ENCODE measurements at places on chromosomes 1 and 21.

GRCh38 chr1:183043872-183044854 lies 20.9 kb downstream of the LAMC1 start:
- DNase-seq: no peak

DNA sequence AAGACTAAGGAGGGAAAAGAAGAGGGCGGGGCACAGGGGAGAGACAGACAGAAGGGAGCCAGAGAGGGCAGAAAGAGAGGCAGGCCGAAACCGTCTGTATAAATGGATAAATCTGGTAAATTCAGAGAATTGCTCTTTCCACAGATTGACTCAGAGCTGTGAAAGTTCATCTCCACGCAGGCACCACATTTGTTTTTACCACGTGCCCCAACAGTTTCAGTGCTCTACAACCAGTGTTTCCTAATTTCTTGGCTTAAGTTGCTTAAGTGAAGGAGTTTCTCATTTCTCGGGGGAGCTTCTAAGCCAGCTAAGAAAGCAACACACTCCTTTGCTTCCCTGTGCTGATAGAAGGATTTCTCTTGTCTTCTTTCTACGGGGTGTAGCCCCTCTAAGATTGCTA lies 87.1 kb downstream of the ENAH start:
- no peak for DNase-seq

GRCh38 chr1:229803626-229804217 lies 177.7 kb downstream of the URB2 start:
- no peak for DNase-seq

GRCh38 chr1:39791838-39792237 lies 3.2 kb upstream of the BMP8B start:
- DNase-seq: no peak

DNA sequence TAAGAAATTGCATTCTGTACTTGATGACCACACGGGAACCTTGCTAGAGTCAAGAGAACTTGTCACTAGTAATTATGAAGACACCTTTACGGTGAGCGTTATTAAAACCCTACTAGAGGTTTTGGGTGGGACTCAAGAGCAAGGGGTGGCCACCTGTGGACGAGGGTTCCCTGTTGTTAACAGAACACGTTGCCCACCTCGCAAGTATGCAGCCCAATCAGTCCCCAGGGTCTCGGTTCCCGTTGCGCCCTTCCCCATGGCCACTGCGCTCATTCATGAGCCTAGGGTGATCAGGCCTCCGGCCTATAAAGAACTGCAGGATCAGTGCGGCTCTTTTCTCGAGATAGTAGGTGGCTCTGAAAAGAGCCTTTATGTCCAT lies 30.2 kb upstream of the RNF187 start:
- no peak for DNase-seq

- no peak for DNase-seq
These were observed 50.2 kb upstream of the VTCN1 start for GRCh38 chr1:117260761-117261423.

DNA sequence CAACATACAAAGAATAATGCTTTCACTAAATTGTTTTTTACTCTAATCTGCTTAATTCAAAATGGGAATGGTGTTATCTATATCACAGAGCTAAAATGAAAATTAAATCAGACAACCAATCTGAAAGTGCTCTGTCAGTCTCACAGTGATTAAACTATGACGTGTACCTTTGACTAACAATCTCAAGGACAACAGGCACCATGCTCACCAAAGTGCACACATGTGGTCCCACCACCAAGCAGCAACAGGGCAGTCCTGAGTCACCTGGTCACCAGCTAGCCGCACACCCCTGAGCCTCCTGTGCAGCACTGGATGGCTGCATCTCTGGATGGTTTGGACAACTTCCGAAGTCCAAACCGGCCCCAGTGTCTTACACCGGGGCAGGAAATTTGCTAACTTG lies 54.5 kb upstream of the NADK start:
- DNase-seq: no peak

DNA sequence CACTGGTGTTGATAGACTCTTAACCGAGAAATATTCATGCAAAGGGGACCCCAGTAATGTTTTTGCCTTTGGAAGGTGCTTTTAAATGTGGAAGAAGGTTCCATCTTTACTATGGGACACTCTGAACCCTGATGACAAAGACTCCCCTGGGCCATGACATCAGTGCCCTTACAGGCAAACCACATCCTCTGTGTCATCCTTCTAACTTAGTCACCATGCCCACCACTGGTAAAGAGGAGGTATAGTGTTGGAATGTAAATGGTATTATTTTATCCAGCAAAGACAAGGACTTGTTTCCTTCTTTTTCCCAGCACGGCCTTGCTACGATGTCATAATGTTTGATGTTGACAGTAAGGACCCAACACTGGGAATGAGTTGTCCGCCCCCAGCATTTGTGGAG lies 12.6 kb downstream of the METTL13 start:
- peak; percentile 61 for DNase-seq

GRCh38 chr1:238892612-238893011 lies 493.8 kb upstream of the CHRM3 start:
- DNase-seq: no peak

GRCh38 chr1:85606414-85606800 lies 25.8 kb downstream of the CCN1 start:
- DNase-seq: no peak

DNA sequence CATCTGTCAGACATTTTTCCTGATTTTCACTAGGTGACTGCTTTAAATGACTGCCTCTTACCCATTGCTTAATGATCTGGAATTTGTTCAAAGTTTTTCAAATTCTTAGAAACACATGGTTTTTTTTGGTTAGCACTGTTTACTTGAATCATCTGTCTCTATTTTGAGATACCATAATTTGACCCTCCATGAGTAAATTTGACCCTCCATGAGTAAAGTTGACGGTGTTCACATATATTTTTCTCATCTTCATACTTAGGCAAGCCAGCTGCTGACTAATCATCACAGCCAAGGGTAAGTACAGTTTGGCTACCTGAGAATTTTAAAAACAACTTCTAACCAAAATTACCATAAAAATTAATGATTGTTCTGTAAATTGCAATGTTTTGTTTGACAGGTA lies 586.5 kb downstream of the PTBP2 start:
- no peak for DNase-seq

- peak; percentile 71 for DNase-seq
These were observed 10.8 kb upstream of the DUSP12 start for GRCh38 chr1:161738627-161739287.

DNA sequence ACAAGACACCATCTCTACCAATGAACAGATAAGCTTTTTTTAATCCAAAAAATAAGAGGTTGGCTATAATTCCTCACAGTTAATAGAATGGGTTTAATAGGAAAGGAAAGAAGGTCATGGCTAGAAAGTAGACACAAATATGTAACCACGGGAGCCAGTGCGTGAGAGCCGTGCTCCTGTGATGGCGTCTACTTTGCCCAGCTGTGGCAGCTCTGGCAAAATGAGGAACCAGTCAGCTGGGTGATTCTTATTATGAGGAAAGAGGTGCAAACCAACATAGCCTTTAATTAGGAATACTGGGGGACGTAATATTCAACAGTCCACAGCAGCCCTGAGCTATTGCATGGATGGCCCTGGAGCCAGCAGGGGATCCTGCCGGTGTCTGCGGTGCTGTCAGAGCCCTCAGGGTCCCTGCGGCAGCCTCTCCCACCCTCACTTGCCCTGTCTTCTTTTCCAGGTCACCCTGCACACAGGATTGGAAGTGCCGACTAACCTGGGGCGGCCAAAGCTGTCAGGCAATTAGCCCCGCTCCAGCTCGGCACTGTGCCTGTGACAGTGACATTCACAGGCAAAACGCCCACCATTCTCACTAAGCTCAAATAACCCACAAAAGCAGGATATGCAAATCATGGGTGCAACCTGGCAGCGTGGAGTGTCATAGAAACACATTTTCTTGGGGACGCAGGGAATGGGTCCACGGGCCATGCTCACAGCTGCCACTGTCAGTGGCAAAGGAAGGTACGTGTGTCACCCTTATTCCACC lies 25.9 kb upstream of the GNPAT start:
- DNase-seq: peak; percentile 28

DNA sequence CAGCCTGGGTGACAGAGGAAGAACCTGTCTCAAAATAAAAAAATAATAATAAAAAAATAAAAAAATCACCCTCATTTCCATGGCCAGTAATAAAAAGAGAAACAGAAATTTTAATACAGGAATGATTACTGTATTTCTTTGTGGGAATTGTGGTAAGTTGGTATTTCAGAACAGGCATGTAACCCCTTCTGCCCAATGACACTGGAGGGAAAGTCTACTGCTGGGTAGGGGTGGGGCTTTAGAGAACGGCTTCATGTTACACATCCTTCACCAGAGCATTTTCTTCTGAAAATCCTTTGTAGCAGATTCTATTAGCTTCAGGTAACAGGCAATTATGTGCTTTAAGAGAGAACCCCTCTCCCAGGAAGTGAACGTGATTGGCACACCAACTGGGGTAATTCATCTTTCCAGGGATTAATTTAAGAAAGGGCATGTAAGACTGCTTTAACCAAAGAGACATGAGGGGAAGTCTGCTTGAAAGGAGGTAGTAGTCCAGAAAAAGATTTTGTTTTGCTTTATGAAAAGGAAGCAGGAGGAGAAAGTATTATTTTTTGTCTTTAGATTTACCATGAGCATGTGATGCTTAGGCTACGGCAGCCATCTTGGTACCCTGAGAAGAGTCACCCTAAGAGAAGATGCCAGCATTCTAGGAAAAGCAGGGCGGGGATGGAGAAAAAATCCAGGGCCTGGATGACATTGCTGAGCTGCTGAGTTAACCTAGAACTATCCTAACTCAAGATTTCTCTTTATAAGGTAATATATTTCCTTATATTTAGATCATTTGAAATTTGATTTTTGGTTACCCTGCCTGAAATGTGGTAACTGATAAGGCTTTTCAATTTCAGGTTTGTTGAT lies 57.7 kb upstream of the DPT start:
- no peak for DNase-seq

- peak; percentile 25 for DNase-seq
These were observed 18.1 kb upstream of the NBPF1 start for GRCh38 chr1:16631248-16632043.

- no peak for DNase-seq
These were observed 165.8 kb downstream of the CLEC20A start for GRCh38 chr1:178330848-178331497.

GRCh38 chr1:96187020-96187419 lies 534.6 kb upstream of the PTBP2 start:
- no peak for DNase-seq

- no peak for DNase-seq
These were observed 470 bp upstream of the NAXE start for GRCh38 chr1:156591181-156591431.

- no peak for DNase-seq
These were observed 20.4 kb downstream of the PRPF38A start for GRCh38 chr1:52424813-52425212.

Data from stimulated activated CD8-positive, alpha-beta memory T cell treated with anti-CD3 and anti-CD28 coated beads, Interleukin-4, amount 100 ng/mL, for 48 hours (primary cell).